ENCODE measurements at places on chromosomes 12 and 14.

GRCh38 chr14:91858536-91859275 lies 8.6 kb downstream of the TC2N start:
- no peak for DNase-seq

DNA sequence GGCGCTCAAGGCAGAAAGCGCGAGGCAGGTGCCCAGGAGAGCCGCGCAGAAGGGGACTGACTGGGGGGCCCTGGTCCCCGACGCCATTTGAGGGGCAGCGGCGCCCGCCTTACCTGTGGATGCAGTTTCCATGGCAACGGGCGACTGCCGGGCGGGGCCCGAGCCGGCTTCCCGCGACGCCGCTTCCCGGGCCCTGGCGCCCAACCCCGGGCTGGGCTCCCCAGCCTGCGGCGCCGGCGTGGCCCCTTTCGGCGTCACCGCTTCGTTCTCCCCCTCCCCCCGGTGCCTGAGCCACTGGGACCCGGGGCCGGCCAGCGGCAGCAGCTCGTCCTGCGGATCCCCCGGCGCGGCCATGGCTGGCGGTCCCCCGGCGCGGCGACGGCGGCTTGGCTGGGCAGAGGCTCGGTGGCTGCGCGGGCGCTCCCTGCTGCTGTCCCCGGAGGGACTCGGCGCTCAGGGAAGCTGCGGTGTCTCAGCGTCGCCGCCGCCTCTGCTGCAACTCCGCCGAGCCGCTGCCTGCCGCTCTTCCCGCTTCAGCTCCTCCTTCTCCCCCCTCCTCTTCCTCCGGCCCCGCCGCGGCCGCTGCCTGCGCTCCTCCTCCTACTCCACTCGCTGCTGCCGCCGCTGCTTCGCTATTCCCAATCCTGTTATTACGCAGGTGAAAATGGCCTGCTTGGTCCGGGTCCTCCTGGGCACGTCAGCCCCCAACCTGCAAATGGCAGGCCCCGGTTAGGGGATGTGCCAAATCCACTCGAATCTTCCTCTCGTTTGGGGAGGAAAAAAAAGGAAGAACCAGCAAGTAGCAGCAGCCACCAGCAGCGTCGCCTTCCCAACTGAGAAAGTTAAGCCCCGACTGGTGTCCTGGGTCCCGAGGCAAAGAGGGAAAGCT lies at the start of gene RTN1:
Gene RTN1 (minus strand): TSS at position 500 of the 889 bp plus-strand sequence. CDS start 146 bp downstream, at position 354.
- DNase-seq = peak; percentile 13

DNA sequence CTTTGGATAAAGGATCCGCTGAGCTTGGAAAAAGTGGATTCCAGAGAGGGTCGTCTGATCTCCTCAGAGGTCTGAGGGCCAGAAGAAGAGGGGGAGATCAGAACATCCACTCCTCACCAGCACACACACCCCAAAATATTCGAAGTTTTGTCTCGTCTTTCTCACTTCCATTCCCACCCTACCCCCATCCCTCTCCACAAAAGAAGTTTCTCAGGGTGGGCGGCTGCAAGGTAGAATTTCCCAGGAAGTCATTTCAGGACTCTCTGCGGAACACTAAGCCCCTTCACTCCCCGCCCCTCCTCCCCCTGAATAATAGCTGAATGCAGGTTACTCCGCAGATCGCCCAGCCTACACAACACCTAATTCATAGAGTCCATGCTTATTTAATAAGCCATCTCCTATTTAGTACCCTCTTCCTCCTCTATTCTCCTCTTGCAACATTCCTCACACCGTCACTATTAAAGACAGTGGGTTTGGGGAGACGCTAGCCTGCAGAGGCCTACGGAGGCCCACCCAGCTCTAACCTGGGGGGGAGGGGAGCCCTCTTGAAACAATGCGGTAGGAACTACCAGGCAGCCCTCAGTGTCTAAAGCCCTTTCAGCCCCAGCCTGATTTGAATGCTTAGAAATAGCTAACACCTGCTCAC lies 649 bp upstream of the SALL2 start:
- no peak for DNase-seq

DNA sequence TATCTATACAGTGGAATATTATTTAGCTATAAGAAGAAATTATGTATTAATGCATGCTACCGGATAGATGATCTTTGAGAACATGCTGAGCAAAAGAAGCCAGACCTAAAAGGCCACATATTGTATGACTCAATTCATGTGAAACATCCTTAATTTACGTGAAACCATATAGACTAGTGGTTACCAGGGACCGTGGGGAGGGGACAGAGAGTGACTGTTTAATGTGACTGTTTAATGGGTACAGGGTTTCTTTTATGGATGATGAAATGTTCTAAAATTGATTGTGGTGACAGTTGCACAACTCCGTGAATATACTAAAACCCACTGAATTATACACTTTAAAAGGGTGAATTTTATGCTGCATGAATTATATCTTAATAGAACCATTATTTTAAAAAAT lies 8.5 kb upstream of the BCL7A start:
- no peak for DNase-seq

- DNase-seq = peak; percentile 30
Measured at GRCh38 chr12:12891080-12891880, at the start of gene GPRC5A. GPRC5A (plus strand) TSS chr12:12891562; CDS start chr12:12908250, 16,688 bp downstream.

DNA sequence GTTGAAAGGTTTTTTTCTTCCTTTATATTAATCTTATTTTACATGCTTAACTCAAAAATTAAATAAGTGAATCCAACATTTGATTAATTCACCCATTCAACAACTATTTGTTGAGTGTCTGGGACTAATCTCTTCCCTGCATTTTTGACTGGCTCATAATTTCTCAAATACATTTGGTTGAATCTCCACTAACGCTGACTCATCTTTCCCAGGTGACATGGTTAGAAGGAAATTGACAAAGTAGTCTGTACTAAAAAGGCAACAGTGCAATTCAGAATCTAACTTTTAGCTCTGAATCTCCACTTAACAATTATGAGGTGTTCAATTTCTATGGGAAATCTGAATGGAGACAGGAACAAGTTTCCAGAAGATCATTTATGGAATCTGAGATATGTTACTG lies 88.9 kb downstream of the LIN7A start:
- no peak for DNase-seq

DNA sequence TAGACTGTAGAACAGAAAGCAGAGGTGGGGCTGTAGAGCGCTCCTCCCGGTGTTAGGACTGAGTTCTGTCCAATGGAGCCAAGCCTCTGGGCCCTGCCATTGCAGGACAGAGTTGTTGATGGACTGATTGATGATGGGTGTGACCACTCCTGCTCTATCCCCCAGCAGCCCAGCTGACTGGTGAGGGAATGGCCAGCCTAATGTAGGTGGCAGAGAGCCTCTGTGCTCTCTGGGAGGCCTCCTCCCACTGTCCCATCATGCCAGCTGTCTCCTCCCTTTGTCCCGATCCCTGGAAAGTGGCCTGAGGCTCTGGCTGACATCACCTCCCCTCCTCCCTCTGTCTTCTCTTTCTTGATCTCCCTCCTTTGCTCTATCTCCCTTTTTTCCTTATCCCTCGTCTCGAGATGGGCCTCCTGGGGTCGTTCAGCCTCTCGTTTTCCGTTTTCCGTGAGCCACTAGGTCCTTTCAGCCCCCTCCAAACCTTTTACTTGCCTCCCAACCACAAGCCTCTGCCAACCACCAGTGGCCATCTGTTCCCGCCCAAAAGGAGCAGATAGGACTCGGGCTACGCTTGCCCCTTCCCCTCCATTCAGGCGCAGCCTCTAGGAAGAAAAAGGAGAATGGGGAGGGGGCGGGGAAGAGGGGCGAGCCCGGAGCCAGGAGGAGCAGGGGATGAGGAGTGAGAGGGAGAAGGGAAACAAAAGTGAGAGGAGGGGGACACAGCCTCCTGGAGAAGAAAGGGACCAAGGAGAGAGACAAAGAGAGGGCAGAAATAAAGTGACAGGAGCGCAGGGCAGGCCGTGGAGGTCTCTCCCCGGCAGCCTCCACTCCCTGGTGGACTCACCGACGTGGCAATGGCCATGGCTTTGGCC lies 572 bp downstream of the EFS start:
- DNase-seq = no peak

GRCh38 chr14:99728231-99728920 lies 44.3 kb downstream of the CYP46A1 start:
- no peak for DNase-seq

GRCh38 chr14:83798421-83798820 lies 1731.5 kb upstream of the FLRT2 start:
- no peak for DNase-seq

- DNase-seq = no peak
Measured at GRCh38 chr14:33490555-33490954, 460.3 kb downstream of the EGLN3 start.

DNA sequence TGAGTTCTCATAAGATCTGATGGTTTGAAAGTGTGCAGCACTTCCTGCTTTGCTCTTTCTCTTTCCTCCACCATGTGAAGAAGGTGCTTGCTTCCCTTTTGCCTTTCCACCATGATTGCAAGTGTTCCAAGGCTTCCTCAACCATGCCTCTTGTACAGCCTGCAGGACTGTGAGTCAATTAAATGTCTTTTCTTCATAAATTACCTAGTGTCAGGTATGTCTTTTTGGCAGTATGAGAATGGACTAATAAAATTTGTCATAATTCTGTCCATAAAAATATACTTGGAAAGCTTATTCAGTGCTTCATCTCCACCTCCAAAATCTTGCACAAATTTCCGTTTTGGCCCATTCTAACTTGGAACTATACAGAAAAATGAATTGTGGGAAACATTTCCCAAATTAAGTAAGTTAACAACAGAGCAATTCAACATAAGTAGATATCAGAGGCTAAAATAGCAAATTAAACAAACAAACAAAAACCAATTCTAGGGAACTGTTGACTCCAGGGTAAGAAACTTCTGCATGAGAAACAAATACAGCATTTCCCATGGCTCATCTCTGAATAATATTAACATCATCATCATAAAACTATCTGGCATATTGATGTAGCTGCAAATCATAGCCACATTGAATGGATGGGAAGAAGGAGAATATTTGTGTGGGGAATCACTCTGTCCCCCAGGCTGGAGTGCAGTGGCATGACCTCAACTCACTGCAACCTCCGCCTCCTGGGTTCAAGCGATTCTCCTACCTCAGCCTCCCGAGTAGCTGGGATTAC lies 459.5 kb upstream of the FAR2 start:
- no peak for DNase-seq

- no peak for DNase-seq
Measured at GRCh38 chr14:24713404-24713803, 79.4 kb upstream of the GZMB start.

GRCh38 chr12:18340186-18340585 lies 78.9 kb downstream of the PIK3C2G start:
- DNase-seq = no peak

DNA sequence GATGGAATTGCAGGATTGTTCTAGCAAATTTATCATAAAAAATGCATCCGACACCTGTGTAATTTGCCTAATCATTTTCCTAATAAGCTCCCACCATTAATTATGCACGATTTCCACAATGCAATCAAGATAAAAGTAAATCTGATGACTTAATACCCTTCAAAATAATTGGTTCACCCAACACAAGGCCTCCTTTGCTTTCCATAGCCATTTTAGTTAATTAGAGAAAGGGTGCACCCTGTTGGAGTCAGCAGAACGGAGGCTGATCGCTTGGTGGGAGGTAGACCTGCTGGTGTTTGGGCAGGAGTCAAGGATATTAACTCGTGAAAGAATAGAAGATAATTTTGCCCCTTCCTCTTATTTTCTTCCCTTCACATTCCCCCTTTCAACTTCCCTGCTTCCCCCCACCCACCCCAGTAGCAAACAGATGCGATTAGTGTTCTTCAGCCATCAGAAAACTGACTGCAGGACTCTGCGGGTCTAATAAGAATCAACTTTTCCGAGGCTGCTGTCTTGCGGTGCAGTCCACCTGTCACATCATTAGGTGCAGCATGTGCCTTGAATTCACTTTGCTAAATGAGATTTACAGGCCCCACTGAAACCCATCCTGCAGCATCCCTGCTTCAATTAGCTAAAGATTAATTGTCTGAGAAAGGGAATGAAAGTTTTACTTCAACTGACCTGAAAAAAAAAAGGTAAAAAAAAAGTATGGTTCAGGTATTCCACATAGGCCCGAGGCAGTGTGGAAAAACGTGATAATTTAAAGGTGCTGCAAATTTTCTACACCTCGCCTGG lies 553.7 kb upstream of the LMO3 start:
- DNase-seq = no peak

DNA sequence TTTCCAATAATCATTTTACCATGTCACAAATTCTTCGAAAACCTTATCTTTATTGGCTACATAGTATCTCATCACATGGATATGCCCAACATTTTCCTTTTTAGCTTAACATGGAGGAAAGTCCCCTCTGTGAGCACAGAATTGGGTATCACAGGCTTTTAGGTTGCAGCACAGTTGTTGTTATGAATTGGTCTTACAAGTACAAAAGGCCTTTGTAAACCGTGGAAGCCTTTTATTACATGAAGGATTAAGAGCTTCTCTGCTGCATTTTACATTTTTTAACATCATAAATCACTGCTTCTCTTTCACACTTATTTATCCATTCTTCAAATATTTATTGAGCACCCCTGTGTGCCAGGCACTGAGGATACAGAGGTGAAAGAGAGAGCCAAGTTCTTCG lies 26.2 kb downstream of the UBE3B start:
- no peak for DNase-seq

DNA sequence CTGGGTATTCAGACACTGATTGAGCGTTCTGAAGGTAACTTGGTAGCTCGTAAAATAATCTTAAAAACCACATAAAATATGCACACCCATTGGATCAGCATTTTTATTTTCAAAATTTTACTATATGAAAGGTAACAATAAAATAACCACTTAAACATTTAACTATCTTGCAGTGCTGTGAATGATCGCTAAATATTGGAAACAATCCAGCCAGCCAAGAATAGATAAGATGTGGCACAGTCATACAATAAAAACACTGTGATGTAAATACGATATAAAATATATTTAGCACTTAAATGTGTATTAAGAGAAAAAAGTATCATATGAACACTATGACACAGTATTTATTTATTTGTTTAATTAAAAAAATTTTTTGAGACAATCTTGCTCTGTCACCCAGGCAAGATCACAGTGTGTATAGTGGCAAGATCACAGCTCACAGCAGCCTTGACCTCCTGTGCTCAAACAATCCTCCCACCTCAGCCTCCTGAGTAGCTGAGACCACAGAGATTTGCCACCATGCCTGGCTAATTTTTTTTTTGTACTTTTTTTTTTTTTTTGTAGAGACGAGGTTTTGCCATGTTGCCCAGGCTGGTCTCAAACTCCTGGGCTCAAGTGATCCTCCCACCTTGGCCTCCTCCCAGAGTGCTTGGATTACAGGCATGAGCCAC lies 39.4 kb downstream of the SDR9C7 start:
- DNase-seq = no peak

DNA sequence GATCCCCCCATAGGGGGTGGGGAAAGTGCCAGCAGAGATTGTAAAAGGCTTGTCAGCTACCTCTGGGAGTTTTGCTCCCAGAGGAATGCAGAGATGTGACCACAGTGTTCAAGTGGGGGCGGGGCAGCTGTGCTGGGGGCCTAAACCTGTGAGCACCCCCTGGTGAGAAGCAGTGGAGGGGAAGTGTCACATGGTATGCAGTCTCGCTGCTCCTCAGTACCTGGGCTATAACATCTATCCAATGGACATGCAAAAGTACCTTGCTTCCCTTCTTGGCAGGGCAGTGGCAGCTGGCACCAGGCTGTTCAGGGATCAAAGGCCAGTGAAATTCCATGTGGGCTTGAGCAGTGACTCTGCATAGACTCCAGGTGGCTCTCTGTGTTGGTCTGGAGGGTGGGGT lies 20.3 kb downstream of the OR4K2 start:
- DNase-seq = no peak

All from activated CD4-positive, alpha-beta T cell treated with anti-CD3 and anti-CD28 coated beads, Interleukin-2, amount 10 ng/mL, durations not matched to agents 7 days and 5 days (primary cell).